ENCODE measurements at places on chromosomes 5 and 9.

DNA sequence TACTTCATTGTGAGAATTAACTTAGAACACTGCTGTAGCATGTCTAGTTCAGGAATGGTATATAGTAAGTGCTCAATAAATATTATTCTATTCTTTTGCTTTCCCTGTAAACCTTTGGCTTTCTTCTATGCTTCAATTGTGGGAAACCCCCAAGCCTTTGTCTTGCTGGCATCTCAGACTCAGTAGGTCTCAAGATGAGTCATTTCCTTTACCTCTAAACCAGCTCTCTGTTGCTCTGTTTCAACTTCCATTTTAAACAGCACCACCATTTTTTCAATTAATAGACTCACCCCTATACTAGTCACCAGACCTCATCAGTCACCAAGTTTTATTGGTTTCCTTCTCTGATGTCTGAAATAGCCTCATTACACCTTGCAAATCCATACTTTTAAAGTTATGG is 43.5 kb downstream of the DMAC1 start:
- DNase-seq, result peak; percentile 25

DNA sequence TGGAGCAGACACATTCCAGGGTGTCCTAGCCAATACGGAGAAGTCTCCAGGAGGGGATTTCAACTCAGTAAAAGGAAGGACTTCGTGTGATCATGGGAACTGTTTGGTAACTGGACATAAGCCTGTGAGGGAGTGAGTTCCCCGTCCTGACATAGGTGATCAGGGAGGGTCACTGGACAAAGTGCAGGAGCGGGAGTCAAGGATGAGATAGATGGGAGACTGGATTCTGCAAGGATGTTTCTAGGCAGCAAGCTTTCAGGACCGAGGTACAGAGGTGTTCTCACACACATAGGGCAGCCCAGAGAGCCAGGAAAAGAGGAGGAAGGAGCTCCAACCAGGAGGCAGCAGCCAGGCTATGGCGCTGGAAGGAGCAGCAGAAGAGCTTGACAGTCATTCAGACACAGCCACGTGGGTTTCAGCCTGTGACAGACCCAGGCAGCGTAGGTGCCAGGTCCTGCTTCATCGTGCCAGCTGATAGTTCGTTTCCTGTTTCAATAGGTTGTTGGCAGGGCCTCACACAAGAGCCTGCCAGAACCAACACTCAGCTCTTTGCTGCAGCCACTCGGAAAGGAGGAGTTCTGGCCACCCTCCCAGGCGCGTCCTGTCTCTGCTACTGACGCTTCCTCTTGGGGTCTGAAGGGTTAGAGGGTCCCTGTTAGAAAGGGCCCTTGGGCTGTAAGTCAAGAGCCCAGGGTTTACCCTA is 84.1 kb downstream of the AMBP start:
- no peak for DNase-seq

DNA sequence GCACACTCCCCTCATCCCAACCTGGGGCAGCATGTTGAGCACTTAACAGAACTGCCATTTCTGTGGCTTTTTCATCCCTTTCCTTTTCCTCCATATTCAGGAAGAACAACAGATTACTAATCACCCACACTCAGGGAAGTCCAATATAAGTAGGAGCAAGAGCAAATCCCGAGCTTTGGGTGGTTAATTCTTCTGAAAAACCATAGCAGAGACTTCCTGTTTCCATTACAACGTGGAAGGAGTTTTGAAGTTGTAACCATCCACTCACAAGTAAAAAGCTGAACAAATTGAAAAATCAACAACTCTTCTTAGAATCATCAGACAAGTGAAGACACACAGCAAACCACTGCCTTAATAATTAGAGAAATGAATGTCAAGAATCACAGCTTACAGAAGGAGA is 8.2 kb downstream of the CTSL start:
- DNase-seq, result no peak

DNA sequence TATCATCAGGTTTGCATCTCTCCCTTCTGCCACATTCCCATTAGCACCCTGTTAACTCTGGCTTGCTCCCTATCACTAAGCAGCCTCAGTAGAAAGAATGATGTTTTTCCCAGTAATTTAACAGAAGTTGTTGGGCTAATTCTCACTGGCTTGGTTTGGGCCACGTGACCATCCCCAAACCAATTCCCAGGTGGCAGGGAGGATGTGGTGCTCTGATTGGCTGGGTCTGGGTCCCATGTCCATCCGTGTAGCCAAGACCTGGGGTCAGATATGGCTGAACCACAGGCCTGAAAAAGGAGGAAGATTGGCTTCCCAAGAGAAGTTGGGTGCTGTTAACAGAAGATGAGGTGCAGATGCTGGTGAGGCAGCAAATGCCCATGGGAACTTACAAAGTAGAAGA is 122.0 kb downstream of the BOD1 start:
- DNase-seq, result no peak

GRCh38 chr5:96572864-96573512 is 89.2 kb upstream of the CAST start:
- DNase-seq, result no peak

- DNase-seq, result no peak
Measured at GRCh38 chr9:92728831-92729734, 35.5 kb downstream of the BICD2 start.

DNA sequence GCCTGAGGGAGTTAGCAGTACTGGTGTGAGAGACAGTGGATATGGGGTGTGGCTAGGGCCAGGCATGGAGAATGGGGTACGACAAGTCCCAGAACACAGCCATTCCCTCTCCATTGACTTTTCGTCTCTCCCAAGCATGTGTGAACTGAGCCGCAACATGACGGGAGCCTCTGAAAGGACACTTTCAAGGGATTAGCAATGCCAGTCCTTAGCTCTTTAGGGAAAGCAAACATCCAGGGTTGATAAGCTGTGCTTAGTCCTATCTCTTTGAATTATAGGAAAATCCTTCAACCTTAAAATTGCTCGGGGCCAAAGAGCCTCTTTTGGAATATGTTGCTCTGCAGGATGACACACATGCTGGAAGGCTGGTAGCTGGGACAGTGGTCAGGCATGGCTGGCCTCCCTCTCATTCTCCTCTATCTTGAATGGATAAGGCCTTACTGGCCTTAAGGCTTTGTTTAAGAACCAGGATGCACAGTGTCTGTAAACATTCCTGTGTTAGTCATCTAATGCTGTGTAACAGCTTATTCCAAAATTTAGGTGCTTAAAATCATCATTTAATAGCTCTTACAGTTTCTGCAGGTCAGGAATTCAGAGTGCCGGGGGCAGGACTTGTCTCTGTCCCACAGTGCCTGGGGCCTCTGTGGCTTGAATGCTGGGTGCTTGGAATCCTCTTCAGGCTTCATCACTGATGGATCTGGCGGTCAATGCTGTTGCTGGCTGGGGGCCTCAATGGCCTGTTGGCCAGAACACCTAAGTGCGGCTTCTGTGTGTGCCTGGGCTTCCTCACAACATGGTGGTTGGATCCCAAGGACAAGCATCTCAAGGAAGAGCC is 95.3 kb downstream of the PTTG1 start:
- no peak for DNase-seq

DNA sequence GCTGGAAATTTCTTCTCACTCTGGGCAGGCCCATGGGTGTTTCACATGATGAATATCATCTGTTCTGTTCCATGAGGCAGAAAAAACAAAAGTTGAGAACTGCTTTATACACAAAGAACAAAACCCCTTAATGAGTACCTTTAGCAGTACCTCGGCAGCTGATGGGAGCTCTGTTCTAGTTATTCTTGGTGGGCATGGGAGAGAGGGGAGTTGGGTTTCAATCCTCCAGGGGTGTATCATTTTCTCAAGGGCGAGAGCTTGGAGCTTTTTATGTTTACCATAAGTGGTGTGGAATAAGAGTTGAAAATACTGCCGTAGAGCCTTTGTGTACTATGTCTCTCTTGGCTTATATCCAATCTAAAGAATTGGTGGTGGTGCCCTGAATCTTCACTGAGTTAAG is 103.3 kb upstream of the ZNF608 start:
- DNase-seq, result no peak

DNA sequence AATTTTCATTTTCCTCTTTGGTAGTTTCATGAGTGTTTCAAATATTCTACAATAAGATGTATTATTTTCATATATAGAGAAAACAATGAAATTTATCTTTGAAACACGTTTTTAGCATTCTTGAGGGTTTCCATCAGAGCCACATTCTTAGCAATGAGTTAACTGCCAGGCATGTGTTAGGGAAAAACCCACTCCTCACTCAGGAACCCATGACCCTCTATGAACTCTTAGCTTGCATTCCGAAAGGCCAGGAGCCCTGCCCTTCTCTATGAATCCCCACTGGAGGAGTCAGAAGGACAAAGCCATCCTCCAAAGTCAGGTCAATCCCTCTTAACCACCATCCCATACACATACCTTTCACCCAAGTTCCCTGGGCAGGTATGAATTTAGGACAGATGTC is 57.5 kb downstream of the ADAMTS12 start:
- DNase-seq, result no peak

GRCh38 chr9:129367287-129367686 is 189.2 kb upstream of the IER5L start:
- no peak for DNase-seq

- peak; percentile 62 for DNase-seq
Measured at GRCh38 chr5:134124289-134125038, 10.0 kb downstream of the TCF7 start.

DNA sequence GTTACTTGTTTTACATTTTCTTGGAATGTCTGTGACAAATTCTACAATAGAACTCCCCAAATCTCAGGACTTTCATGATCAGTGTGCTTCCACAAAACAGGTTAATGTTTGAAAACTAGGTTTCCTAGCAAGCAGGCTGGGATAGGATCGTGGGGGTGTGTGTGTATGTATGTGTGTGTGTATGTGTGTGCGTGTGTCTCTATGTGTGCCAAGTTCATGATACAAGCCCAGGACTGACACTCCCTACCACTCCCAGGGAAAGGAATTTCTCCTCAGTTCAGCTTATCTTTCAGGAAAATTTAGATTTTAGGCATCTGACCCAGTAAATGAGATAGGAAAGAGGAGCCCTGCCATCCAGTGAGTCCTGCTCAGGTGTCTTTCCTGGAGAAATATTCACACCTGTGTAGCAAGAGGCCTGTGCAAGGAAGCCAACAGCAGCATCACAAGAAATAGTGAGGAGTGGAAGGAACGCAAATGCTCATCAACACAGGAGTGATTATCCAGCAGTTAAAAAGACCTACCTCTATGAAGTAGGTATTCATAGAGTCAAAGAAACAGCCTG is 13.8 kb upstream of the ABLIM3 start:
- DNase-seq, result no peak

- DNase-seq, result no peak
Measured at GRCh38 chr9:110426052-110426709, 88.5 kb upstream of the TXNDC8 start.

- no peak for DNase-seq
Measured at GRCh38 chr9:110007477-110008270, 200.3 kb downstream of the C9orf152 start.

DNA sequence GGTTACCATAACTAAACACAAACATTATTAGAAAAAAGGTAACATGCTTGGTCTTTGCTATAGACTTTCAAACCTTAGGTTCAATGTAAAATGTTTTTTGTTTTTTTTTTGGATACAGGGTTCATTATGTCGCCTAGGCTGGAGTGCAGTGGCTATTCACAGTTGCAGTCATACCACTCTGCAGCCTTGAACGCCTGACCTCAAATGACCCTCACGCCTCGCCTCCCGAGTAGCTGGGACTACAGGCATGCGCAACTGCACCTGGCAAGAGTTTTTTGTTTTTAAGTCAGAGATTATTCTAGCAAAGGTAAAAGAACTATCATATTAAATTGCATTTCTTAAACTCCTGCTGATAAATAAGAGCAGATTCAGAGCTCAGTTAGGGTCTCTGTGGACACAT is 55.1 kb upstream of the NR5A1 start:
- DNase-seq, result no peak

- DNase-seq, result no peak
Measured at GRCh38 chr5:34014626-34015025, 6.8 kb upstream of the AMACR start.

DNA sequence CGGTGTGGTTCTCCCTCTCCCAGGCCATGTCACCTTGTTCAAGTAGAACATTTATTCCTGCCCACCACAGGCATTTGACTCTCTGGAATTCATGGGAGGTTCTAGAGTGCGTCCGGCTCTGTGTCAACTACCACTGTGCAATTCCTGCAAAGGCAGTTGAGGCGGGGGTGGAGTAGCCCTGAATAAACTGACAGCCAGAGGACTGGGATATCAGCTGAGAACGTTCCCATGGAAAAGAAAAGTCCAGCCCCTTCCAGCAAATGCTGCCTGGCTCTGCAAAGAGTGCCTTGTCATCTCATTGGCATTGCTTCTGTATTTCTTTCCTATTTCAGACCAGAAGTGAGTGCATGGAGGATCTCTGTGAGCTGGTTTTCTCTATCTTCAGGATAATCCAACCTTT is 18.9 kb upstream of the MEGF9 start:
- DNase-seq, result no peak

DNA sequence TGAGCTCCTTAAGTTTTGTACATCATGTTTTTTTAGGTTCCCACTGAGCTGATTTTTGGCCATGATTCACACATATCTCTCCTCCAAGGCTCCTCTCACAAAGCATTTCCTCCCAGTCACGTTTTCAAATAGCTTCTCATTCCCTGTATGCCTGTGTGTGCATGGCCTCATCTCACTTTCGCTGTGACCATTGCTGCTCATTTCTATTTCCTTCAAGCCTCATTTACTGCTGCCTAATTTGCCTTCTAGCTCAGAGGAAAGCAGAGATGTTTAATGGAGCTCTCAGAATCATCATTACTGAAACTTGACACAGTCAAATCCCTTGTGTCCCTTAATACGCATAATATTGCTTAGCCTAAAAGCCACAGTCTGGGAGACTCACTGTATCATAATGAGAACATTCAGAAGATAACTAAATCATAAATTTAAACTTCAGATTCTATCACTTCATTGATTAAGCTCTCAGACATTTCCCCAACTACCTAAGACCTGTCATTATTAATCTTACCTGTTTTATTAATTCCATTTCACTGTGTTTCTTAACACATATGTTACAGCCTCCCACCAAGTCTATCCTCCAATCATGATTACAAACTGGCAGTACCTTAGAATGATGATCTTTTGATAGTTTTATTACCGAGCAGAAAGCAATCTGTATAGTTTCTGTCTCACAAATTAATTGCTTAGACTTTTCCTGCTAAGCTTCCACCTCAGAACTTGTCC is 278.3 kb upstream of the PTGER4 start:
- DNase-seq, result no peak

DNA sequence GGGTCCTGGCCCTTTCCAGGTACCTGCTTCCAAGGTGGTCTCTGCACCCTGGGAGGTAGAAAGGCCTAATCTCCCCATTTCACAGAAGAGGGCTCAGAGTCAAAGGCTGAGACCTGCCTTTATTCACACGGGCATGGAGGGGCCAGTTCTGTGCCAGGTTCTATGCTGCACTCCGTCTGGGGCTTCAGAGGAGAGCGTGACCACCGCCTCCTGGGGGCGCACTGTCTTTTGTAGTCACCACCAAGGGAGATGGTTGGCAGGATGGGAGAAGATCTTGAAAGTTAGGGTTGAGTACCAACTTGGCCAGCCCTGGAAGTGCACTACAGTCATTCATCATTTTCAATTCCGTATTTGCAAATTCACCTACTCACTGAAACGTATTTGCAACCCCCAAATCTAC is 23.7 kb upstream of the PRDM12 start:
- no peak for DNase-seq

Measured in activated naive CD4-positive, alpha-beta T cell treated with anti-CD3 and anti-CD28 coated beads, Interleukin-2, amount 10 ng/mL, durations not matched to agents 7 days and 5 days (primary cell).